Right lobe of liver (tissue), 6 donors: ENCODE measurements at places on chromosomes 2 and 18. TPM values are rescaled to one million over a fixed set of nuclear protein-coding genes. Genes with fewer than 3 reads are reported as not detected.

DNA sequence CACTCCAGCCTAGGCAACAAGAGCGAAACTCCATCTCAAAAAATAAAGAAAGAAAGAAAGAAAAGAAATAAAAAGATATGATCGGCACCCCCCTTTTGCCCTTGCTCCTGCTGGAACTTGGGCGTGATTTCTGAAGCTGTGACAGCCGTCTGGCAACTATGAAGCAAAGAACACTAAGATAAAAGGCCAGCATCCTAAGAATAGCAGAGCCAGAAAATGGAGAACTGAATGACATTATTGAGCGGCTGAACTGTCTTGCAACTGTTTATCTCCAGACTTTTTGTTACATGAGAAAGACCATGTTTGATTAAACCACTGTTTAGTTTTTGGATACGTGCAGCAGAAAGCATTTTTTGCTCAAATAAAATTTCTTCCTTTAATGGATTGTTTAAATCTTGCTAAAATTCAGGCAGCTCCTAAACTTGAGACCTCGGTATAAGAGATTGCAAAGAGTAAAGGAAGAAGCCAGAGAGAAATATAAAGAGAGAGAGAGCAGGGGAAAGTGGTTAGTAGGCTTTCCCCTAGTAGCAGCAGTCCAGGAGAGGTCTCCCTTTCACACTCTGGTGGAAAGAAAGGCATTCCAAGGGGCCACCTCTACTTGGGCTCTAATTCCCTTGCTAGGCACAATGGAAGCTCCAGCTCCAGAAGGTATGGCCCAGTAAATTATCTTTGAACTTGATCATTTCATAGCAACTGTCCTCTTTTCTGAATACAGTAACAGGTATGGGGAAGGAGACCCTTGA lies 8.2 kb upstream of the MBD2 start:
- H3K4me3 ChIP-seq: no peak overlapping the region
- DNase-seq: no peak
- no peaks in the 10 kb centered on the region for H3K36me3 ChIP-seq
- no peaks in the 10 kb centered on the region for H3K4me1 ChIP-seq
- no peak overlapping the region for H3K27ac ChIP-seq

- H3K27me3 ChIP-seq: no peaks in the 10 kb centered on the region
- no peaks in the 10 kb centered on the region for H3K36me3 ChIP-seq
- DNase-seq: no peak
- no peak overlapping the region for H3K4me3 ChIP-seq
Observed at GRCh38 chr2:203097735-203098134, 83.1 kb downstream of the NBEAL1 start.

- no peak overlapping the region for H3K4me3 ChIP-seq
- H3K27ac ChIP-seq: no peak overlapping the region
- H3K36me3 ChIP-seq: no peaks in the 10 kb centered on the region
- H3K27me3 ChIP-seq: no peaks in the 10 kb centered on the region
Observed at GRCh38 chr18:44911773-44912172, 231.1 kb downstream of the SETBP1 start.

GRCh38 chr2:232103140-232103737 lies 141.7 kb downstream of the DIS3L2 start:
- H3K4me1 ChIP-seq: no peaks in the 10 kb centered on the region
- H3K27ac ChIP-seq: no peak overlapping the region
- no peak overlapping the region for H3K4me3 ChIP-seq
- H3K36me3 ChIP-seq: no peaks in the 10 kb centered on the region
- DNase-seq: no peak

DNA sequence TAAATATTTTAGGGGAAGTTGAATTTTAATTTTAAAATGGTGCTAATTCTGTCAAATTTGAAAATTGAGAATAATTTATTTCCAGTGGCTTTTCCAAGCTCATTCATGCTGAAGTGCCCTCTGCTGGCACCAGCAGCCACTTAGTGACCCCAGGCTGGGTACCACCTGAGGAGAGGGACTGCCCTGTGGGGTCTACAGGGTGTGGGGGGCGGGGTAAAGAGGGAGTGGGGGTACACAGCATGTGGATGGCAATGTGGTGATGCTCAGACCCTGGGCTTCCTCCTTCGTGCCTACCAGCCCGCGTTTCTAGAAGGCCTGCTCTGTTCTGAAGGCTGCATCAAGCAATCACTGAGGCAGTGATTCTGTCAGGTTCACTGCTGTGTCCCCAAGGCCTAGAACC lies 45.1 kb upstream of the SCLY start:
- H3K36me3 ChIP-seq: no peaks in the 10 kb centered on the region
- no peaks in the 10 kb centered on the region for H3K4me1 ChIP-seq
- H3K27me3 ChIP-seq: no peaks in the 10 kb centered on the region
- no peak overlapping the region for H3K27ac ChIP-seq

GRCh38 chr2:54531558-54531957 lies 75.4 kb downstream of the SPTBN1 start:
- no peaks in the 10 kb centered on the region for H3K4me1 ChIP-seq
- H3K36me3 ChIP-seq: no peaks in the 10 kb centered on the region
- H3K27ac ChIP-seq: peak overlapping the region; percentile 72
- H3K27me3 ChIP-seq: no peaks in the 10 kb centered on the region
- DNase-seq: no peak
- H3K4me3 ChIP-seq: no peak overlapping the region

DNA sequence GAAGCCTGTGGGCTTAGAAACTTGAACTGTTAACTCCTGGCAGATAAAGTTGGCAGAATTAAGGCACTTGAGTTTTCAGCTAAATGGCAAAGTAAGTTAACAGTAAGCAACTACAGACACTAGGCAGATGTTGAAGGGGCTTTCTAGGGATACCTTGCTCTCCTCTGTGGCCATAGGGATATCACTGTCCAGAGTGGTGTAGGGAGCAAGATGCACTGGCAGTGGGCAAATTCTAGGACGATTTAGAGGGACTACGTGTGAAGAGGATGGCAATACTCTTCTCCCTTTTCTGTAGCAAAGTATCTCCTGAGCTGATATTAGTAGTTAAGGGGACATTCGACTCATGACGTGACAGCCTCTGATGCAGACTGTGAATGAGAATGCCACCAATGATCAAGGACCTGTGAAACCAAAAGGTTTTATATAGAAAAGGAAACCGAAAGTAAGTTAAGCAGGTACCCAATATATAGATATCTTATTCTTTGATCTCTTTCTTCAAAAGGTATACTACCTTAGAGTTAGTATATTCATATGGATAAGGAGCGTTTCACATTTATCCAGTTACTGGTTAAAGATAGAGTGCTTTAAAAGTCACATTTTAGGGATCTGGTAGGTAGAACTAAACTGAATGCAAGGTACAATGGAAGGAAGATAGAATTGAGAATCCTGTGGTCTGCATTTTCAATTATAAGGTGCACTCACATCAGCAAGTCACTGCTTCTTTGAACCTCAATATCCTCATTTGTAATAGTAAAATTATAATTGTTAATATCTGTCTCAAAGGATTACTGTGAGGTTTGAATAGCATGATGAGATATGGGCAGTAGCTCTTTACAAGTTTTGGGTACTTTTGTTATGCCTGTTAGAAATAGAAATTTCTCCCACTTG lies 106.4 kb downstream of the KCNH7 start:
- DNase-seq: no peak
- no peaks in the 10 kb centered on the region for H3K27me3 ChIP-seq
- no peaks in the 10 kb centered on the region for H3K4me1 ChIP-seq
- H3K36me3 ChIP-seq: no peaks in the 10 kb centered on the region
- H3K4me3 ChIP-seq: peak overlapping the region; percentile 22

GRCh38 chr2:156704617-156705016 lies 268.4 kb downstream of the GPD2 start:
- H3K27ac ChIP-seq: no peak overlapping the region
- no peaks in the 10 kb centered on the region for H3K27me3 ChIP-seq
- no peak overlapping the region for H3K4me3 ChIP-seq
- DNase-seq: no peak

DNA sequence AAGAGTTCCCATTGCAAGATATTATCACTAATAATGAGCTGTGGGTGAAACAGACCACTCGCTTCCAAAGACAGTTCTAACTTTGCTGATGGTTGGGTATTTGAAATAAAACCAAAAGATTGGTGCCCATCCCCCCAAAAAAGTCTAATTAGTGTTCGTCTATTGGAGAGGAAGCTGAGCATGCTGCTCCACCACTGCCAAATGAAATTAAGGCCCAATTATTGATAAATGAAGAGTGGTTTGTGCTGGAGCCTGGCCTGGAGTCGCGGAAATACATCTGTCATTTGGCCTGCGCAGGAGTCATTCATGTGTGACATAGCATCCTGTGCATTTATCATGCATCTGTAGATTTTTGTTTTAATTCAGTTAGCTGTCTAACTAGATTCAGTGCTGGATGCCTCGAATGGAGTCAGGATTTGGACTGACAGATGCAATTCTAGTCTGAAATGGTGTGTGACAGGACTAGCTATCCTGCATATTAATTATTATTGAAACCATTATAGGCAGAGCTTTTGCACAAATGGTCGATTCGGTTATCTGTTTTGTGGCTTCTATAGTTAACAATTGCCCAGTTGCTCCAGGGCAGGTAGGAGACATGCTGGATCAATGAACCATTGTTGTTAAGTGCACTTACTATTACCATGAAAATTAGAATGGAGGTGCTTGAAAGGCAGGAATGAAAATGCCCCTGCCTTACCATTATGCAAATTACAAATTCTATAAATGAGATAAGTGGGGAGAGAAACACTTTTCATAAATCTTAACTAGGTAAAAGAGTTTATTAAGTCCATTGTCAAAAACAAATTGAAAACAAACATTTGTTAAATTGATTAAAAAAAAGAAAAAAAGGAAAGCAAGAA lies 450.4 kb upstream of the TCF4 start:
- H3K4me1 ChIP-seq: peaks cover 11% of the 10 kb centered on the region
- H3K27ac ChIP-seq: no peak overlapping the region
- no peak for DNase-seq
- no peaks in the 10 kb centered on the region for H3K27me3 ChIP-seq
- no peak overlapping the region for H3K4me3 ChIP-seq

- H3K27me3 ChIP-seq: no peaks in the 10 kb centered on the region
- H3K4me3 ChIP-seq: no peak overlapping the region
- H3K36me3 ChIP-seq: no peaks in the 10 kb centered on the region
- no peak for DNase-seq
Observed at GRCh38 chr18:6428851-6429395, 14.2 kb upstream of the L3MBTL4 start.

GRCh38 chr2:178450524-178450773 lies 526 bp downstream of the PRKRA start:
- H3K4me3 ChIP-seq: peak overlapping the region; percentile 88
- DNase-seq: no peak
- H3K36me3 ChIP-seq: peaks cover 28% of the 10 kb centered on the region
- peak overlapping the region; percentile 93 for H3K27ac ChIP-seq
- no peaks in the 10 kb centered on the region for H3K4me1 ChIP-seq
- H3K27me3 ChIP-seq: no peaks in the 10 kb centered on the region

- H3K4me3 ChIP-seq: no peak overlapping the region
- DNase-seq: no peak
- H3K27ac ChIP-seq: no peak overlapping the region
Observed at GRCh38 chr2:10089565-10090190, 9.5 kb upstream of the CYS1 start.

DNA sequence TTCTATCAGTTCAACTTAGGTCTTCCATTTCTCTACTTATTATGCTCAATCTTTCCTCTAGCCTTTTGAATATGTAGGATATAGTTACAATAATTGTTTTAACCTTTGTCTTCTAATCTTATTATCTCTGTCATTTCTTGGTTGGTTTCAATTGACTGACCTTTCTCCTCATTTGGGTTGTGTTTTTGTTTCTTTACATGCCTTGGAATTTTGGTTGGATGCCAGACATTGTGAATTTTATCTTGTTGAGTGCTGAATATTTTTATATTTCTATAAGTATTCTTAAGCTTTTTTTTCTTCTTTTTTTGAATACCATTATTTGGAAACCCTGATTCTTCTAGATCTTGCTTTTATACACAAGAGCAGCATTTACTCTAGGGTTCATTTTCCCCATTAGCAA lies 30.7 kb upstream of the TMEM247 start:
- H3K27ac ChIP-seq: no peak overlapping the region
- no peak overlapping the region for H3K4me3 ChIP-seq
- H3K4me1 ChIP-seq: no peaks in the 10 kb centered on the region
- no peak for DNase-seq
- H3K36me3 ChIP-seq: no peaks in the 10 kb centered on the region

DNA sequence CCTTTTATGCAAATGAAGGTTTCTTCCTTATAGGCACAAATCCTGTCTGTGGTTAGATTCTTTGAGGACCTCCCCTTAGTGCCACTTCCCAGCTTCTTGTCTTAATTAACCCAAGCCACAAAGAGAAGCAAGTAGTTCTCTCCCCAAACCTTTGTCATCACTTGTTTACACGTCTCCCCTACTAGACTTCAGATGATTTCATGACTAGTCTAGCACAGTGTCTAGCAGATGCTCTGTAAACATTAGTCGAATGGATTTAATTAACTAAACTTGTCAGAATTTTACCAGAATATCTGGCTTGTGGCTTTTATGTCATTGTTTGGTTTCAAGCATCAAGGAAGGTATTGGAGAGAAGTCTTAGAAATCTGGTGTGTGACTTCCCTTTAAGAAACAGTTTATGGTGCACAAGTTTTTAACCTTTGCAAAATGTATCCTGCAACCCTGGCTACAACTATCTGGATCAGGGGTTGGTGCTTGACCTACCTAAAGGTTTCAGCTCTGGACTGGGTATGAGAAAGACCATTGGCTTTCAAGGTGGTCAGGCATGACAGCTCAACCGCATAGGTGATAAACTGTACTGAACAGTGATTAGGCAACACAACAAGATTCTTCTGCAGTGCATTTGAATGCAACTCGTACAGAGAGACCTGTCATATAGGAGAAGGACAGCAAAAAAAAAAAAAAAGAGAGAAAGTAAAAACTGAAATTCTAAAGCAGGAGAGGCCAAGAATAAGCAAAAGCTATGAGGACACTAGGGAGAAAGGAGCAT lies 93.2 kb upstream of the CCDC150 start:
- H3K27me3 ChIP-seq: no peaks in the 10 kb centered on the region
- no peak overlapping the region for H3K27ac ChIP-seq

DNA sequence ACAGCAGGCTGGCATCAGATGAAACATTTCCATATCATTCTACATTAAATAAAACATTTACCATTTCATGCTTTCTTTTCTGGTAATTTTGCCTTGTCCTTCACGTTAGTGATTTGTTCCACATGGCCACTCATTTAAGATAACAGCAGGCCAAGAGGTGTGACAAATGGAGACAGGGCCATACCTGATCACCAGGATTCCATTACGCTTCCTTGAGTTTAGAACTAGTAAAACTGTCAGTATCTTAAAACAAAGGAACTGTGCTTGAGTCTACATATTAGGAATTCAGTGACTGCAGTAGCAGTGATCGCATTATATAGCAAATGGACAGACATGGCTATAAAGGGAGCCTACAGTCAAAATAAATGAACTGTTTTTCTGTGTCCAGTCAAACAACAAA lies 155.1 kb upstream of the FSHR start:
- no peaks in the 10 kb centered on the region for H3K27me3 ChIP-seq
- DNase-seq: no peak
- no peaks in the 10 kb centered on the region for H3K36me3 ChIP-seq
- no peaks in the 10 kb centered on the region for H3K4me1 ChIP-seq
- no peak overlapping the region for H3K27ac ChIP-seq
- H3K4me3 ChIP-seq: no peak overlapping the region

TGFA gene
- 5.1 TPM for total RNA-seq

GALR1 gene
- not detected for total RNA-seq

SPATA3 gene
- total RNA-seq: not detected

DCC gene
- not detected for total RNA-seq

USP40 gene
- total RNA-seq: 25.8 TPM

PLEKHA3 gene
- total RNA-seq: 21.2 TPM
